ENCODE measurements at places on chromosomes 3 and 15. TPM values are rescaled to one million over a fixed set of nuclear protein-coding genes. Genes with fewer than 3 reads are reported as not detected.

DNA sequence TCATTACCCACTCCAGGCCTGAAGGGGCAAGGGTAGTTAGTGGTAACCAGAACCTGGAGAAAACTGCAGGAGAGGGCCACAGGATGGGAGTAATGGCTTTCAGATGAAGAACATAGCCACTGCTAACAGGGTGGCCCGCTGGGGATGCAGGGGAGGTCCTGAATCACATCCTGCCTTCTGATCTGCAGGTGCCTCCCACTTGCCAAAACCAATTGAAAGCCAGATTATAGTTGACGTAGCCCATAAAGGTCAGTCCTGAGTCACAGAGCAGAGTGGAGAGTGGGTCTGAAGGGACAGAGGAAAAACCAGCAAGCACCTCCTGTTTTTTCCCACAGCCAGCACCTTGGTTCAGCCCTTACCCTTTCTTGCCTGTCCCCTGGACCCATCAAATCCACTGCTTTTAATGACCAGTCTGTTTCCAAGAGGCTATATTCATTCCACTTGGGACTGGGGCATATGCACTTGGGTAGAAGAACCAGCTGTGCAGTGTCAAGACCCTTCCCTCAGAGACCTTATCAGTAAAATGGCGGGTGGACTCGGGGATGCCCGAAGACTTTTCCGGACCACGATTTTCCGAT, 646 bp upstream of the SLC35G2 start:
- DNase-seq = no peak

The WNT5A gene
- 96.0 TPM for total RNA-seq

- DNase-seq = peak; percentile 49
These were observed 121.6 kb downstream of the TFDP2 start for GRCh38 chr3:142027735-142028134.

GRCh38 chr3:190182418-190183043, 61.8 kb upstream of the P3H2 start:
- no peak for DNase-seq

The PLSCR2 gene
- not detected for total RNA-seq

The MST1R gene
- 8.7 TPM for total RNA-seq

- DNase-seq = no peak
These were observed 115.6 kb downstream of the RFX7 start for GRCh38 chr15:56128081-56128480.

- DNase-seq = no peak
These were observed 114.3 kb downstream of the CORO2B start for GRCh38 chr15:68693071-68693470.

DNA sequence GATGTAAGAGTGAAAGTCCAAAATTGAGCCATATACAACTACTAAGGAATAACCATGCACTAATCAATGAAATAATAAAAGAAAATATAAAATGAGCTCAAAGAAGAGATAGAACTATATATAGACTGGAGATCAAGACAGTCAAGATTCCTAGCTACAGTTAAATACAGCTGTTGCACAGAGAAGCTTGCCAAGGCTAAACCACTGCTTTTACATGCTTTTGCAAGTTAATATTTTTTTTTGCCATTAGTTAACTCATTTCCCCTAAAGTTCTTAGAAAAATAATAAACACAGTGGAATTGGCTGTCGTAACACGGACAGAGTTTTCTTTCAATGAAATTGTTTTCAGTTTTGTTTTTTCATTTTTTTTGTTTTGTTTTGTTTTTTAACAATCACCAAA, 123.0 kb downstream of the VGLL3 start:
- DNase-seq = no peak

DNA sequence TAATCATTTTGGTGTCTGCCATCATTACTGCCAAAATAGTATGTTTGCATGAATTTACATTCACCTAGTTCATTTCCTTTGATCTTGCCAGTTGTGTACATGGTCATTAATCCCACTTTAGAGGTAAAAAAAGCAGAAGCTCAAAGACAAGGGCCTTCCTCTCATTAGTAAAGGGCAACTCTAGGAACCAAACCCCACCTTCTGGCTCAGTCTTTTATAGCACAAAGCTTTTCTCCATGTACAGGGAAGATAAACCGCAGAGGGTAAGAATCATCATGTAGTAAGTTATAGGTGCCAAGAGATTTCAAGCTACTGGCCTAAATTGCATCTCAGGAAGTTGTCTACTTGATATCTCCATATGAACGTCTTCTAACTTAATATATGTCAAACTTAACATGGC, 19.3 kb upstream of the SPG21 start:
- no peak for DNase-seq

DNA sequence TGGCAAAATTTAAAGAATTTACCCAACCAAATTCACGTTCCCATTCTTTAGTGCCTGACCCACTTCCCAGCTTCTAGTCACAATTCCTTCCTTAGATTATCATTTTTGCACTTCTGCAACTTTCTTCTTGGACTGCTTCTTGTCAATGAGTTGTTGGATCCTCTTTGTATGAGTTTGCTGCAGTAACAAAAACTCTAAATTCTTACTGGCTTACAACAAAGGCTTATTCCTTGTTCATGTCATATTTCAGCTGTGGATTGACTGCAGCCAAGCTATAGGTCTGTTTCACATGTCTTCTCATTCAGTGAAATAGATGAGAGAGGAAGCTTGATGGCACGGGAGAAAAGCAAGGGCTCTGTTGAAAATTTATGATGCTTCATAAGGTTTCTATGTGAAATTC, 50.4 kb upstream of the TGFBR2 start:
- no peak for DNase-seq

- no peak for DNase-seq
These were observed 44.6 kb downstream of the ABHD2 start for GRCh38 chr15:89132611-89133507.

The CAND2 gene
- total RNA-seq = 5.0 TPM

The FAM107A gene
- 0.93 TPM for total RNA-seq

The SLC24A5 gene
- total RNA-seq = not detected

DNA sequence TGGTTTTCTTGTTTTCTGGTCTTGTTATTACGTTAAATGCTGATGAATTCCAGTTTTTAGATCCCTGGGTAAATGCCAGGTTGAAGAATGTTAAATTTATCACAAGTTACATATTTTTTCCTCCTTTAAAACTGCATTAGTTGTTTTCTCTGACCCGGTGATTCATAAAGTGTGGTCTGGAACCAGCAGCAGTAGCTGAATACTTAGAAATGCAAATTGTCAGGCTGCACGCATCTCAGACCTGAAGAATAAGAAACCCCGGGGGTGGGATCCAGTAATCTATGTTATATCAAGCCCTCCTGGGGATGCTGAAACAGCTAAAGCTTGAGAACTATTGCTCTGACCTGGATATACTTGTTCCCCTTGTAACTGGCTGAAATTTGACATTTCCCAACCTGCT, 69.1 kb downstream of the PEX5L start:
- DNase-seq = no peak

The CSTA gene
- not detected for total RNA-seq

GRCh38 chr3:172074586-172074985, 35.2 kb downstream of the FNDC3B start:
- no peak for DNase-seq

The MAGEL2 gene
- total RNA-seq = 3.1 TPM

- DNase-seq = no peak
These were observed 4.5 kb upstream of the ST6GAL1 start for GRCh38 chr3:186925826-186926225.

DNA sequence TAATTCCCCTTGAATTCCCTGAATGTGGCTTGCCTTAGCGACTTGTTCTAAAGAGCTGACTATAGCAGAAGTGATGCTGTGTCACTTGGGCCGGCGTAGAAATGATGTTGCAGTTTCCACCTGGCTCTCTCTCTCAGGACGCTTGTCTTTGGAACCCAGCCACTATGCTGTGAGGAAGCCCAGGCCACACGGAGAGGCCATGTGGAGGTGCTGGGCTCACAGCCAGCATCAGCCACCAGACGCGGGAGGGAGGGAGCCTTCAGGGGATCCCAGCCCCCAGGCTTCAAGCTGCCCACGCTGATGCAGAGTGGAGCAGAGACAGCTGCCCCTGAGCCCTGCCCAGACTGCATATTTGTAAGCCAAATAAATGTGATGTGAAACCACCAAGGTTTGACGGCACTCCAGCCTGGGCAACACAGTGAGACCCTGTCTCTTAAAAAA, 18.6 kb downstream of the RNU5B-1 start:
- DNase-seq = peak; percentile 76

DNA sequence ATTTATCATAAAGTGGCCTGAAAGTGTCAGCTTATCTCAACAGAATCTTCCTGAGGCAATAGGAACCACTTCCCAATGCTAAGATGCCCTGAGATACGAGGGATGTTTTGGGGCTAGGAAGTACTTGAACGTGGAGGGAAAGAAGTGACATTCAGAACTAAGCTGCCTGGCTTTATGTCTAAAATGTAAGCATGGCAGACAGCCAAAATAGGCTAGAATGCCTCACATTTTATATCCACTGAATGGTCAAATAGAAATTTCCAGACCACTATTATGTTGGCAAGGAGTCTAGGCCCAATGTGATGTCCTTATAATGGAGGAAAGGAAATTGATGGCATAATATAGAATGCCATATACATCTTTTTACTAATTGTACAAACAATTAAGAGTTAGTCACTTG, 154.9 kb downstream of the PEX5L start:
- no peak for DNase-seq

The C3orf22 gene
- not detected for total RNA-seq

The TRH gene
- total RNA-seq = not detected

The MUSTN1 gene
- 2.6 TPM for total RNA-seq

- no peak for DNase-seq
These were observed 586.4 kb downstream of the GRM7 start for GRCh38 chr3:7447197-7447769.

GRCh38 chr15:51132384-51133139, 37.9 kb upstream of the TNFAIP8L3 start:
- DNase-seq = peak; percentile 43

DNA sequence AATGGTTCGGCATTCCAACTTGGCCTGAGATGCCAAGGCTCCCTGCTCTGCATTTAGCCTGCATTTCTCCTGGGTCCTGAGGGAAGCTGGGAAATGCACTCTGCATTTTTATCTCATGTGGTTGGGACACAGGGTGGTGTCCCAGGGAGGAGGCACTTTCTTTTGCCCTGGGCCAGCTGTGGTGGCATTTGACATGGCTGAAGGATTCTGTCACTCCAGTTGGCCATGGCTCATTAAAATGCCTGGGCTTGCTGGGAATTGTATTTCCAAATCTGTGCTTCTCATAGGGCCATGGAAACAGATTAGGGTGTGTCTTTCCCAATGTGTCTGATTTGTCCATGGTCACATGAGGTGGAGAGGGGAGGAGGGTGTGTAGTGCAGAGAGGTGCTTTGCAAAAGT, 128.3 kb upstream of the RGMA start:
- DNase-seq = no peak

The SETD5 gene
- total RNA-seq = 75.2 TPM

DNA sequence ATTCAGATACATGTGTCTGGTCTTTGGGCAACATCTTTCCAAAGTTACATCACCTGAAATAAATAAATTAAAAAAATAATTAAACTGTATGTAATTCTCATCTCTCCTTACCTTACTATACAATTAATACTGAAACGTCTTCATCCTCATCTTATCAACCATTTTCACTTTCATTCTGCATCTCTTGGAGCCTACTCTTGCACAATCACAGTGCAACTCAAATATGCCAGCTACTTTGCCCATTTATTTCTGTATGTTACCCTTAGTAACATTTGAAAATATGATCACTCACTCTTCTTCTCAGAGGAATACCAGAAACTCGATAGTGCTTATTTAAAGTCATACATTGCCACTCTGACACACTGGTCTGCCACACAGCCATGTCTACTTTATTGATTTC, 1357.1 kb upstream of the CADM2 start:
- no peak for DNase-seq

DNA sequence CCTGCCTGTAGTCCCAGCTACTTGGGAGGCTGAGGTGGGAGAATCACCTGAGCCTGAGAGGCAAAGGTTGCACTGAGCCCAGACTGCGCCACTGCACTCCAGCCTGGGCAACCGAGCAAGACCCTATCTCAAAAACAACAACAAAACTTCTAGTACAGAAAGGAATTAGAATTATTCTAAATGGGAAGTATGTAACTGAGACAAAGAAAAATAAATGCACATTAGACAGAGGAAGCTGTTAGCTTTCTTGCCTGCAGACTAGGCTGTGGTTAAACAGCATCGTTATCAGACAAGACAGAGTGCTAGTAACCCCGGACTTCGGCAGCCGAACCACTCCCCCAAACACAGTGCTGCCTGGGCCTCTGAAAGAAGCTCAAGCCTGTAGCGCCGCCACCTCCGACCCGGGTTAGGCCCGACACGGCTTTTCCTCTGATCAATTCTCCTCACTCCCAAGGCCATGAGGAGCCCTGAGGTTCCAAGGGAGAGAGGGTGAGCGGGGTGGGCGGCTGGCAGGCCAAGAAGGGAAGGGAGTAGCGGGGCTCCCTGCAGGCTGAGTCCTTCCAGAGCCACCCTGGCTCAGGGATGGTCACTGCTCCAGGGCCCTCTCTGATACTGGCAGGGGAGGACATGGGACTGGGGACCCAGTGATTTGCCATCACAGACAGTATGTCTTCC, 44.8 kb upstream of the MUC4 start:
- DNase-seq = no peak

GRCh38 chr15:82843566-82843965, 34.1 kb downstream of the WHAMM start:
- DNase-seq = no peak

- peak; percentile 41 for DNase-seq
These were observed 398.7 kb upstream of the PDZRN3 start for GRCh38 chr3:74023395-74023794.

DNA sequence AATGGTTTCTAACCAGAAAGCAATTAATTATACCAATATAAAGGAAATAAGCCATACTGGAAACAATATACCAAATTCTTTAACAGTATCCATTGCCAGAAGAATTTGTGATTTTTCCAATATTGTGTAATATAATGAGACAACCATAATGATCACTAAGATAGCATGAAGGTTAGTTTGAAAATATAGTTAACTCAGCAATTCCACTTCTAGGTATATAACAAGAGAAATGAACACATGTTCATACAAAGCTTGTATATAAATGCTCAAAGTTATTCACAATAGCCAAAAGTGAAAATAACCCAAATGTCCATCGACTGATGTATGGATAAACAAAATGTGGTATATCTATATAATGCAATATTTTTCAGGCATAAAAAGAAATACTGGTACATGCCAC, 369.1 kb downstream of the TBC1D5 start:
- DNase-seq = no peak

The GOLGA8O gene
- total RNA-seq = 0.73 TPM

The RASGRP1 gene
- 2.4 TPM for total RNA-seq

Data from hepatocyte (in vitro differentiated cells).